Fibroblast of skin of left biceps (primary cell): ENCODE measurements at places on chromosomes 7 and 10.

- DNase-seq = peak; percentile 92
These were observed 7.9 kb downstream of the CPED1 start for GRCh38 chr7:120996333-120996987.

- DNase-seq = no peak
These were observed 505 bp downstream of the HNRNPA2B1 start for GRCh38 chr7:26200038-26200443.

GRCh38 chr7:2100278-2101208 lies 132.2 kb downstream of the MAD1L1 start:
- no peak for DNase-seq

- DNase-seq = no peak
These were observed 57.7 kb downstream of the ATAD1 start for GRCh38 chr10:87760195-87760905.

DNA sequence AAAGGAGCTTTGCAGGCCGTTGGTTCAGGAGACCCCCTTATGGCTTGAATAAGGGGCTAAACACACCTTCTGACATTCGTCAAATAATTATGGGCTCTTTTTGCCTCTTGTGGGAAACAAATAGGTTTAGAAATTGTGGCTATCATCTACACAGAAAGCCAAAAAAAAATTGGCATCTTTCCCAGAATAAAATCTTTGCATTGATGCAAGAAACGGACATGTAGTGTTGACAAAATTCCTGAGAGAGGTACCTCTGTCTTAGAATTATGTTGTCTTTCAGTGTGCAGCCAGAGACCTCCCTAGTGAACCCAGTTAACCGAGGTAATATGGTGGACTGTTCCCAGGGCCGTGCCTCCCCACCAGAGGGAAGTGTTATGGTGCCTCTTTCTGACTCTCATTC lies 283.9 kb downstream of the SDHAF3 start:
- no peak for DNase-seq

DNA sequence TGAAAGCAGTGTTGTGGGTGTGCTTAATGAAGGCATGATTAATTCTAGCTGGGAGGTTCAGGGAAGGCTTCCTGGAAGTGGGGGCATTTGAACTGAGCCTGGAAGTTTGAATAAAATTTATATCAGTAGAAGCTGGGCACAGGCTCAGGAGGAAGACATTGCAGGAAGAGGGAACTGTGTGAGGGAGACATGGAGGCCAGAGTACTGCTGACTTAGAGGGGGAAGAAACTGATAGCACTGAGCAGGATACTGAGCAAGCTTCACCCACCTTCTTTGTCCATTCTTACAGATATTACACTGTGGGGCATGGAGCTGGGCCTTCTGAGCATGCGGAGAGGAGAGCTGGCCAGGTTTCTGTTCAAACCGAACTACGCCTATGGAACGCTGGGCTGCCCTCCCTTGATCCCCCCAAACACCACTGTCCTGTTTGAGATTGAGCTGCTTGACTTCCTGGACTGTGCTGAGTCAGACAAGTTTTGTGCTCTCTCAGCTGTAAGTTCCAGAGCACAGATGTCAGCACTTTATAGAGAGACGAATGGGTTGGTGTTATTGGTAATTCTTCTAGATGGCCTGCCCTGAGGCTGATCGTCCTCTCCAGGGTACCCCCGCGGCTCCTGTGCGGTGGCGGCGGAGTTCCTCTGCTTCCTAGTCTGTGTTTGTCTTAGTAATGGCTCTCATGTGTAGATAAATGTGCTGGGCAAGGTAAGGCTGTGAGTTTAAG lies 2.1 kb downstream of the FKBP6 start:
- DNase-seq = no peak

DNA sequence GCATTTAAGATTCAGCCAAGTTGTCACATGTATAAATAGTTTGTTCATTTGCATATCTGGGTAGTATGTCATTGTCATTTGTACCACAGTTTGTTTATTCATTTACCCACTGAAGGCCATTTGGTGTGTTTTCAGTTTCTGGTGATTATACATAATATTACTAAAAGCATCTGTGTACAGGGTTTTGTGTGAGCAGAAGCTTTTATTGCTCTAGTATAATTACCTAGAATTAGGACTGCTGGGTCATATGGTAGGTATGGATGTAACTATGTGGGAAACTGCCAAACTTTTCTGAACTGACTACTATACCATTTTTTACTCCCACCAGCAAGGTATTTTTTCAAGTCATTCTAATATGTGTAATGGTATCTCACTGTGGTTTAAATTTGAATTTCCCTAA lies 584.0 kb upstream of the GHITM start:
- DNase-seq = no peak

DNA sequence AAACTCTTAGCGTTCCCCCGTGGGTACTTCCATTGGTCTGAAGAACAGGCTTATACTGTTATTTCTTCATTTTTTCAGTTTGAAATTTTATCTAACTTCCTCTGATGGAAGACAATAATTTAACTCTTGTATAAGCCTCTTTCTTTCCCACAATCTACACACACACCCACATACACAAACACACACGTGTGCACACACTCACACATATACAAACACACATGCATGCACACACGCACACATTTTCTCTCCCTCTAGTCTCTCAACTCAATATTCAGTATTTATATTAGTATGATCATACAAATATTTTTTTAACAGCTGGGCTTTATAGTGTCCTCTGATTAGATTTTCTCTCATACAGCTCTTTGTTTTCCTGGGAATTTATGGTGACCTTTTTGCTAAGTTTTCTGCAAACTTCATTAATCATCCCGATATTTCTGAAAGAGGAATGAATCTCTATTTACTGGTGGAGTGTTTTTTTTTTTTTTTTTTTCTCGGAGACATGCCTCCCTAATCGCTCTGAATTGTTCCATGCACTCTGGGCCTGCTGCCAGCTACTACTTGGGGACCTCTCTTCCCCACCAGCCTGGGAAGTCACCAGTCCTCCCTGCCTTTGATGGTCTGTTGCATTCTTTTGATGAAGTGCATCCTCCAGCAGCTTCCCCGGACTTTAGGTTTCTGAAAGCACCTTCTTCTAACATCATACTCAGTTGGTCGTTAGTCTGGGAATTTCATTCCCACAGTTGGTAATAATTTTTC lies 75.5 kb downstream of the ZNF777 start:
- no peak for DNase-seq

- no peak for DNase-seq
These were observed 9.7 kb downstream of the GDF2 start for GRCh38 chr10:47331954-47332353.

- DNase-seq = no peak
These were observed 10.9 kb downstream of the RNF32 start for GRCh38 chr7:156651474-156651873.

DNA sequence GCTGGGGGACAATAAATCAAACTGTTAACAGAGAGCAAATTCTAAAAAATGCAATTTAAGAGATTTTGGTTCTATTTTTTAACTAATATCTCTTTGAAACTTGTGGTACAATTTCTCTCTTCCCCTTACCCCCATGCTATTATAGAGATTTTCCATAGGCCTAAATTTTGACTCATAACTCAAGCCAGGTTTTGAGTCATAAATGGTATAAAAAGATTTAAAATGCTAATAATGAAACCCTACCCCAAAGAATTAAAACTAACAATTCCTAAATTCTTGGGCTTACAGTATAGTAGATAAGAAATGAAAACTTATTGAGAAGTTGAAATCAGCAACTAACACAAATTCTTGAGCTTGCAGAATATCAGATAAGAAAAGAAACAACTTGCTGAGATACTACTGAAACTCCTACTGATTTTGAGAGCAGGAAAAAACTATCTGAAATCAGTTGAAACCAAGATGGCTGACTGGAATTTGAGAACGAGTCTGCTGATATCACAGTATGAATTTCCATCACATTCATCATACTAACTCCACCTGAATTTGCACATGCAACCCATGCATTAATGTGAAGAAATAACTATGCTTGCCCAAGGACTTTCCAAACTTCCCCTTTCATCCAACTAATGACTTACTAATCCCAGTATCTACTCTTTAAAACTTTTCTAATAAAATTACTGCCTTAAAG lies 36.3 kb downstream of the POT1 start:
- DNase-seq = no peak

GRCh38 chr7:131945313-131945911 lies 389.0 kb upstream of the PODXL start:
- no peak for DNase-seq

- DNase-seq = no peak
These were observed 155.1 kb upstream of the TMEM229A start for GRCh38 chr7:124187962-124188361.

DNA sequence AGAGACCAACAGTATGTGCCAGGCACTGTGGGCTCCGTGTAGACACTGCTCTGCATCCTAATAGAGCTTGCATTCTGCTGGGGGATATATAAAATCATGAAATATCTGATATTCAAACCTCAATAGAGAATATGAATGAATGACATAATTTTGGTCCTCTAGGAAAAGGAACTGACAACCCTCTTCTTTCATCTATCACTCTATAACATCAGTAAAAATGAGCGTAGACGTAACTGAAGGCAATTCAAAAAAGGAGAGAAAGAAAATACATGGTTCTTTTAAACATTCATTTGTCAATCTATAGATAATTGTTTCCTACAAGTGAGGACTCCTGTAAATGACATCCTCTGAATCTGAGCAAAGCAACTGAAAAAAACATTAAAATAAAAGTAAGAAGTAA lies 607.4 kb upstream of the LRRN3 start:
- DNase-seq = no peak

DNA sequence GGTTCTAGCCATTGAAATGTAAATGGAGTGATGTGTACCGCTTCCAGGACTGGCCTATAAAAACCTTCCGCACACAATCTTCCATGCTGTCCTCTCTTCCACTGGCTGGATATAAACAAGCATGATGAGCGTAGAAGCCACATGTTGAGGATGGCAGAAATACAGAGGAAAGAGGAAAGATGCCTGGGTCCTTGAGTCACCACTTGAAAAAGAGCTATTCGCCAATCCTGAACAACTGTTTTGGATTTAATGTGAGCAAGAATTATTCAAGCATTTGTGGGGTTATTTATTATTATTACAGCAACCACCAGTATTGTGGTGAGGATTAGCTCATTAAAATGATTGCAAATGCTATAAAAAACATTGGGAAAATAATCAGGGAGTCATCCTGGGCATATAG lies 45.8 kb upstream of the PLXNA4 start:
- peak; percentile 24 for DNase-seq

- no peak for DNase-seq
These were observed 7.2 kb downstream of the DBNL start for GRCh38 chr7:44051611-44052220.

- no peak for DNase-seq
These were observed 339.4 kb downstream of the PRPF18 start for GRCh38 chr10:13925971-13926780.

- DNase-seq = no peak
These were observed 254.6 kb downstream of the SLC25A13 start for GRCh38 chr7:96067321-96067720.

DNA sequence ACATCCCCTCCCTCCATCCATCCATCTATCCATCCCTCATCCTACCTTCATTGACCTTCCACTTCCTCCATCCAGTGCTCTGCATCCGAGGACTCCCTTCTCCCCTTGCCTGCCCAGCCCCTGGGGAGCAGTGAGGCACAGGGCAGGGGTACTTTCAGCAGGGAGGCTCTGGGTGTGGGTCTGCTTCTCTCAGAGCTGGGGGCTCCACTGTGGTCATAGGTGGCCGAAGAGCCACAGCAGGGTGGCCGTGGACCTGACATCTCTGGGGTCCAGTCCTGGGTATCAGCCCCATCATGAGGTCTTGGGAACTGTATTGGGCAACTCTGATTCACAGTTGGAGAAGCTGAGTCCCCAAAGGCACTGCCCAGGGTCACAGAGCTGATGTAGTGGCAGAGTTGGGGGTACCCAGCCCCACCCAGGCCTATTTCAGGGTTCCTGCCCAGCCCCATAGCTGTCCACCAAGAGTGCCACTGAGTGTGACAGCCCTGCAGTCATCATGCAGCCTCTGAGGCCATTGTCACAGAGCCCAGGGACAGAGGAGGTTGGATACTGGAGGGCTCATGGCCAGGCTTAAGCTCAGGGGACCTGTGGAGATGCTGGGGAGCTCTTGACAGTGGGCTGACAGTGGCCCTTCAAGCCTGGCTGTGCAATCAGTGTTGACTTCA lies 35.3 kb upstream of the DPYSL4 start:
- DNase-seq = no peak

DNA sequence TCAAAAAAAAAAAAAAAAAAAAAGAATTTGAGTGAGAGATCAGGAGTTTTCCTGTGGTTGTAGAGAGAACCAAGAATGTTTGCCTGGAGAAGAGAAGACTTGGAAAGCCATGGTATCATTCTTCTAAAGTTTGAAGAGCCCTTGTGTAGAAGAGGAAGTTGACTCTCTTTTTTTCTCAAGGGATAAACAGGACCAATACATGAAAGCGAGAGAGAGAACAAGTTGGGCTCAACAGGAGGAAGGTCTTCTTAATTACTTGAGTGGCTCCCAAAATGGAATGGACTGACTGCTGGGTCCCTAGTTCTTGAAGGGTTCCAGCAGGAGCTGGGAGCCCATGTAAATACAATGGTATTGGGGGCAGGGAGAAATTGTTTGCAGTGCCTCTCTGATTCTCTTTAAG lies 173.3 kb upstream of the ADO start:
- no peak for DNase-seq

DNA sequence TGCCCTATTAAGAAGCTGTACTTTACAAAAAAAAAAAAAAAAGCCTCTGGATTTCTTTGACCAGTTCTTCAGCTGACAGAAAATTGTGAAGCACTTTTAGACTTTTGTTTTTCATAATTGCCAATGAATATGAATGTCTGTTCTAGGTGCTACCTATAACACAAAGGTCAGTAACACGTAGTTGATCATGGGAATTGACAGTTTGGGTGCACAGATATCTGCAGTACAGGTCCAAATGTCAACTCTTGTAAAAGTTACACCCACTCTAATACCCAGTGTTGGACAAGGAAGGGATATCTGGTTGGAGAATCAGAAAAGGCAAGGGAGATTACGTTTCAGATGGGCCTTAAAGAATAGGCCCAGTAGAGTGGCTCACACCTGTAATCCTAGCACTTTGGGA lies 1.8 kb downstream of the REEP3 start:
- DNase-seq = no peak

- DNase-seq = no peak
These were observed 146.7 kb upstream of the COL1A2 start for GRCh38 chr7:94247970-94248369.

GRCh38 chr10:59047957-59048618 lies 128.4 kb upstream of the PHYHIPL start:
- no peak for DNase-seq
